K562 (cell line): ENCODE measurements at places on chromosomes 6 and 20. TPM values are rescaled to one million over a fixed set of nuclear protein-coding genes. Genes with fewer than 3 reads are reported as not detected.

DNA sequence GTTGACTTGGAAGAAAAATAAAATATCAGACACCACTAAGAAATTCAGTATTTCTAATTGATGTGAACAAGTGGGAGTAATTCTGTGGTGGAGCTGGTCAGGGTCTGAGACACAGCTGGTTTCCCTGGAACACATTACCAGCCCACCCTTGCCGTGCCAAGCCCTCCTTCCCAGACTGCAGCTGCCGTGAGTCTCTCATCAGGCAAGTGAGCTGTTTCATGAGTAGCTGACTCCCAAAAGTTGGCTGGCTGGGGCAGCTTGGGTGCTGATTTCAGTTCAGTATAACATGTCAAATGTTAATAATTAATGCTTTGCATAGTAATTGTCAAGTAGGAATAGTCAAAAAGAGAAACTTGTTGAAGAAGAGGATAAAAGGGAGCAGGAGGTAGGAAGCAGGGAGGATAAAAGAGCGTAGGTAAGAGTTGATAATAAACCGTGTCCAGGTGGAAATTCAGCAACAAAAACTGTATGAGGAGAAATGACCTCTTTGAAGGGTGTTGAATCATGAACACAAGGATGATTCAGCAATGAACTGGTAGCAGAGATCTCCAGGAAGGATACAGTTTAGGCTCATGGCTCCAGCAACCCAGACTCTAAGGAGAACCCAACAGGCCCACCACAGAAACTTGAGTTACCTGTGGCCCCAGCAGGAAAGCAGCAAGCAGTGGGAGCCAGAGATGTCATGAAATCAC is 110.9 kb upstream of the SSTR4 start:
- peak overlapping the region; percentile 57; the same call in 2 of the 3 replicates for H3K27ac ChIP-seq
- H3K27me3 ChIP-seq, result no peaks in the 10 kb centered on the region
- H3K36me3 ChIP-seq, result no peaks in the 10 kb centered on the region
- peak; percentile 31 for DNase-seq
- no peak overlapping the region for H3K4me3 ChIP-seq

DNA sequence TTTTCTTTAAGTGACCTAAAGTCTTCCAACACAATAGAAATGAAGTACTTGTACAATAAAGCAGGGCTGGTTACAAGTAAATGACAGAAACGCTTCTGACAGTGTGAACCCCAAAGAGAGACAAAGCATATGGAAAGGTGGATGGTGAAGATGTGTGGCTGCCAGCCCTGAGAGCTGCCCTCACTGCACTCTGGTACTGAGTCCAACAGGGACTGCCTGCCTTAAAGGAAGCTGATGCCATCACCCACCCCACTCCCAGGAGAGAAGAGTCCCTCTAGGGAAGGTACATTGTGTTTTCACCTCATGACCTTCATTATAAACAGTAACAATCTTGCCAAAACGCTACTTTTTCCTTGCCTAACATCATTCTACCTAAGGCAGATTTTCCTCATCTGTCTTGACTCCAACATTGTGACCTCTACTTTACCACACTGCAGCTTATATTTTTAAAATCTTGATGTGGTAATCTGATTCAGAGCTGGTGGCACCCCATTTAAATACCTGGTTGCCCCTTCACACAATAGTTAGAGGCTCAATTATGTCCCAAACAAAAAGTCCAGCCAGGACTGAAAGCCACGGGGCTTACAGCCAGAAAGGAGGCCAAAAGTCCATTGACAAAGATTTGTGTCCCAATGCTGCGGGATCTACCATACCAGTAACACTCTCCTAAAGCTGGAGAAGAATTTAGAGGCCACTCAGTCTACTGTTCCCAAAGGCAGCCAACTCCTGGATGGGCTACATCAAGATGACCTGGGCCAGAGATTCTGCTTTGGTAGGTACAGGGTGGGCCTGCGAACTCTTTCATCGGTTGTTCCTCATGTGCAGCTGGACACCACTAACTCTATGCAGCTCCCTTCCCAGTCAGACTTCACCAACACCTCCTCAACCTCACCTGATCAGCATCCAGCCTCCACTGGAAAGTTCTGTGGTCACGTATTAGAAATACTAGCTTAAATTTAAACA is 4.4 kb downstream of the APMAP start:
- no peak for DNase-seq
- no peak overlapping the region for H3K27ac ChIP-seq
- no peak overlapping the region for H3K4me3 ChIP-seq
- no peaks in the 10 kb centered on the region for H3K27me3 ChIP-seq
- H3K36me3 ChIP-seq, result peaks cover 13% of the 10 kb centered on the region; the same call in 1 of the 3 replicates

DNA sequence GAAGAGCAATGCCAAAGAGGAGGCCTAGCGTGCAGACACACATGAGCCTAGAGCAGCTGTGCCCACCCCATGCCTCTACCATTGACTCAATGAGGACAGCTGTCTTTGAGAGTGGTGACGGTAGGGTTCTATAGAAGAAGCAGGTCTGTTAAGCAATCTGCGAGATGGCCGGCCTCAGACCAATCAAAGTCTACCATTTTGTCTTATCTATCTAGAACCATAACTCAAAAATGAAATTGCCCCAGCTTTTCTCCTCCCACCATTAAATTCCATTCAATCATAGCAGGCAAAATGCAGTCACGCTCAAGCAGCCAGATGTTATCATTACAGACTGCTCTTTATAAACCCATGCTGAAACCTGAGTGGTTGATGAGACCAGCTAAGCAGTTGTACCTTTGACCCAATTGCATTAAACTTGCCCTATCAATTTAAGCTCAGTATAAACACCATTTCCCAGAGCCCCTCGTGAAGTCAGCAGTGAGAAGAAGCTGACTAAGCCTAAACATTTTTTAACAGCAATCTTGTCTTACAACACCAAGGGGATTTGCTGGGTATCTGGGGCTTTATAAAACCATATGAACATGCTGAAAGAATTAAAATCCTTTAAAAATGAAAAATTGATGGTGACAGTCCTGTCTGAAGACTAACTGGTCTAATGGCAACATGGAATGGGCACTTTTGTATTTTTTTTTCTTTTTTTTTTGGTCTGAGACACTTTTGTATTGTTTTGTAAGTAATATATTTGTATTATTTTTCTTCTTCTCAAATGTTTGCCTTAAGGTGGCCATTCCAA is 57.5 kb downstream of the FOXC1 start:
- H3K36me3 ChIP-seq, result no peaks in the 10 kb centered on the region
- H3K4me1 ChIP-seq, result no peaks in the 10 kb centered on the region
- H3K27me3 ChIP-seq, result peaks cover 4% of the 10 kb centered on the region
- H3K27ac ChIP-seq, result no peak overlapping the region

- H3K4me3 ChIP-seq, result no peak overlapping the region
- no peaks in the 10 kb centered on the region for H3K4me1 ChIP-seq
- H3K27me3 ChIP-seq, result peaks cover 2% of the 10 kb centered on the region
These were observed 15.7 kb upstream of the HLA-C start for GRCh38 chr6:31287619-31288018.

DNA sequence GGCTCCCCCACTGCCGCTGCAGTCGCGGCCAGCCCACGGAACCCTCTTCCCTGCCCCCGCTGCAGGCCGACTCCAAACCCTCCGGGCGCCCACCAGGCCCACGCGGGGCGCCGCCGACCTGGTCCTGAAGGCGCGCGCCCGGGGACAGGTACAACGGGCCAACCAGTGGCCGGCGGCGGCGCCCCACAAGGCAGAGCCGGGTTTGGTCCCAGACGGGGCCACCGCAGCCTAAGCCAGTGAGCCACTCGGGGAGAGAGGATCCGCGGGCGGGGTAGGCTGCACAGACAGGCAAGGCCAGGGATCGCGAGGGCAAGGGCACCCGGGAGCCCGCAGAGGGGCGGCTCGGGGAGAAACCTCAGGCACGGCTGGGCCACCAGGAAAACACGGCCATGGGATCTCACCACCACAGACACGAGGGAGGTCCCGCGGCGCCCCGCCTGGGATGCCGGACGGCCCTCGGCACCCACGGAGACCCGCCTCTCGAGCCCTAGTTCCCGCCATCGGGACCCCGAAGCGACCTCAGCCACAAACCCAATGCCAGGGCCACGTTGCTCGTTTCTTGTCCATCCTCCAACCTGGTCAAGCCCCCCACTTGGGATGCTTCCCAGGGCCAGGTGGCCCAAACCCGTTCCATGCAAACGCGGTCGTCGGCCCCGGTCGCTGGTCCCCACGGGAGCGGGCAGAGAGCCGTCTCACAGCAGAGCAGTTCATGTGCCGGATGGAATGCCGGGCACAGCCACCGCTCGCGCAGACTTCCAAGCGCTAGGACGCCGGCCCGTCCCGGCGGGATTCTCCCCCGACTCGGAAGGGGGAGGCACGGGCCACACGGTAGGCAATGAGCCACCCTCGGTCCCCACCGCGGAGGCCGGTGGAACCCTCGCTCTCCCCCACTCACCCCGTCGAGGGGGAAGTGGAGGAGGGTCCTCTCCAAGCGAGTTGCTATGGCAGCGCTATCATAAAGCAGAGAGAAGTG is 1956.6 kb upstream of the DEFB115 start:
- DNase-seq, result no peak
- no peaks in the 10 kb centered on the region; the same call in 1 of the 2 replicates for H3K4me1 ChIP-seq
- no peak overlapping the region for H3K27ac ChIP-seq
- no peaks in the 10 kb centered on the region; the same call in 1 of the 2 replicates for H3K27me3 ChIP-seq
- H3K4me3 ChIP-seq, result no peak overlapping the region

DNA sequence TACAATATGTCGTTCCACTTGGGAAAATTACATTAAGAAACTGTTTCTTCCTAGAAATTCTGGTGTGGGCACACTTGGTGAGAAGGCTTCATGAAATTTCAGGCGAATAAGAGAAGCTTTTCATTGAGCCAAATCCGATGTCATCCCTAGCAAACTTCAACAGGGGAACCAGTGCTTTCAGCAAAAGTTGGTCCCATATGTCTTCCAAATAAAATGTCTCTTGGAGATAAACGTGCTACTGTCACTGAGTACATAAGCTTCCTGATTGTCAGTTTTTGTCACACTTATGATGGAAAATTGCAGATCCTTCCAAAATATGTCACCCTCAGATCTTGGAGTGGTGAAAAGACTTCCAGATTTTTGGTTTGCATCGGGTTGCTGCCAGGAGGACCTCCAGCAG is 31.1 kb upstream of the SLC35A1 start:
- H3K36me3 ChIP-seq, result no peaks in the 10 kb centered on the region
- no peak overlapping the region for H3K4me3 ChIP-seq
- no peak overlapping the region for H3K27ac ChIP-seq
- DNase-seq, result no peak
- no peaks in the 10 kb centered on the region for H3K4me1 ChIP-seq

GRCh38 chr20:63741676-63742380 is 2.3 kb downstream of the SLC2A4RG start:
- H3K4me3 ChIP-seq, result peak overlapping the region; percentile 66; the same call in 1 of the 2 replicates
- peaks cover 36% of the 10 kb centered on the region; the same call in 1 of the 3 replicates for H3K36me3 ChIP-seq
- peak overlapping the region; percentile 82; the same call in 2 of the 3 replicates for H3K27ac ChIP-seq
- peaks cover 78% of the 10 kb centered on the region for H3K4me1 ChIP-seq
- DNase-seq, result peak; percentile 5
- H3K27me3 ChIP-seq, result no peaks in the 10 kb centered on the region

- H3K36me3 ChIP-seq, result no peaks in the 10 kb centered on the region
- H3K4me1 ChIP-seq, result no peaks in the 10 kb centered on the region
- no peak for DNase-seq
- H3K27me3 ChIP-seq, result no peaks in the 10 kb centered on the region; the same call in 2 of the 3 replicates
- no peak overlapping the region for H3K27ac ChIP-seq
These were observed 38.1 kb upstream of the PROKR2 start for GRCh38 chr20:5354901-5355300.

DNA sequence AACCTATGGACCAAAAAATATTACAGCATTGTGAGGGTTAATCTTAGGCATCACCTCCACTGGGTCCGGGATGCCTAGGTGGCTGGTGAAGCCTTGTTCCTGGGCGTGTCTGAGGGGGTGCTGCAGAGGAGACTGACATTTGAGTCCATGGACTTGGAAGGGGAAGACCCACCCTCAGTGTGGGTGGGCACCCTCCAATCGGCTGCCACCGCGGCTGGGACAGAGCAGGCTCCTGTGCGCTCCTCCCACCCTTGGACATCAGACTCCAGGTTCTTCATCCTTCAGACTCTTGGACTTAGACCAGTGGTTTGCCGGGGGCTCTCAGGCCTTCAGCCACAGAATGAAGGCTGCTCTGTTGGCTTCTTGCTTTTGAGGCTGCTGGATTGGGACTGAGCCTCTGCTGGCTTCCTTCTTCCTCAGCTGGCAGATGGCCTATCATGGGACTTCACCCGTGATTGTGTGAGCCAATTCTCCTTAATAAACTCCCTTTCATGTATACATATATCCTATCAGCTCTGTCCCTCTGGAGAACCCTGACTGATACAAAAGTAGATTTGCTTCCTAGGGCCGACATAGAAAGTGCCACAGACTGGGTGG is 113.1 kb downstream of the TTLL2 start:
- H3K4me3 ChIP-seq, result no peak overlapping the region
- H3K27ac ChIP-seq, result no peak overlapping the region
- peaks cover 47% of the 10 kb centered on the region for H3K27me3 ChIP-seq

DNA sequence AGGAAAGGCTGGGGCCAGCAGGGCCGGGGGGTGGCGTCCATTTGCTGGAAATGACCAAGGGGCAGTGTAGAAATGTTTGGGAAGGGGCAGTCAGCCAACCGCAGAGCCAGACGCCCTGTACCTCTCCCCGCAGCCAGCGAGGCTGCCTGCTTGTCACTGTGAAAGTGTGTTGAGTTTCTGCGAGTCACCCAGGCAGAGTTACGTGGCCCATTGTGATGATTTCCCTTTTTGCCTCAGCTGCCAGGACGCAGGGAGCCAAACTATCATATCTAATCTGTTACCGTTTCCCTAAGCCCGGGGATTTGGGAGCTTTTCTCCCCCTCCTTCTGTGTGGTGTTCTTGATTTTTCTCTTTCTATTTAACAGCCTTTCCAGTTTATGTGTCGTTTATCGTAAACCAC is 67.9 kb upstream of the STX16 start:
- DNase-seq, result no peak
- no peaks in the 10 kb centered on the region for H3K36me3 ChIP-seq
- H3K4me1 ChIP-seq, result no peaks in the 10 kb centered on the region; the same call in 2 of the 3 replicates
- H3K27me3 ChIP-seq, result peaks cover 58% of the 10 kb centered on the region

- H3K27ac ChIP-seq, result peak overlapping the region; percentile 80
- DNase-seq, result no peak
- peaks cover 43% of the 10 kb centered on the region for H3K4me1 ChIP-seq
- H3K4me3 ChIP-seq, result no peak overlapping the region
- H3K27me3 ChIP-seq, result no peaks in the 10 kb centered on the region
- H3K36me3 ChIP-seq, result no peaks in the 10 kb centered on the region
These were observed 26.4 kb upstream of the SLC9A8 start for GRCh38 chr20:49786196-49786595.

GRCh38 chr6:151292974-151293687 is 53.4 kb downstream of the AKAP12 start:
- H3K4me3 ChIP-seq, result no peak overlapping the region
- DNase-seq, result no peak
- H3K27me3 ChIP-seq, result peaks cover 83% of the 10 kb centered on the region
- no peaks in the 10 kb centered on the region for H3K36me3 ChIP-seq
- no peak overlapping the region for H3K27ac ChIP-seq

The SLCO4A1 gene
- total RNA-seq, result 21.9 and 25.2 TPM in 2 replicates

The AGER gene
- total RNA-seq, result 7.8 and 11.5 TPM in 2 replicates

The SLC17A1 gene
- not detected in 2 replicates for total RNA-seq
